HepG2 (cell line): ENCODE measurements at places on chromosomes 7 and 10. TPM values are rescaled to one million over a fixed set of nuclear protein-coding genes. Genes with fewer than 3 reads are reported as not detected.

ZP3 gene
- total RNA-seq: not detected in 2 replicates

MYL10 gene
- not detected in 2 replicates for total RNA-seq

- H3K4me3 ChIP-seq: no peak overlapping the region
- no peak overlapping the region for H3K27ac ChIP-seq
- no peaks in the 10 kb centered on the region for H3K27me3 ChIP-seq
- no peak for DNase-seq
- H3K36me3 ChIP-seq: no peaks in the 10 kb centered on the region
Observed at GRCh38 chr7:12683678-12684585, 3.5 kb upstream of the ARL4A start.

- no peaks in the 10 kb centered on the region for H3K36me3 ChIP-seq
- H3K27ac ChIP-seq: no peak overlapping the region
Observed at GRCh38 chr7:19269301-19269700, 124.1 kb upstream of the FERD3L start.

DNA sequence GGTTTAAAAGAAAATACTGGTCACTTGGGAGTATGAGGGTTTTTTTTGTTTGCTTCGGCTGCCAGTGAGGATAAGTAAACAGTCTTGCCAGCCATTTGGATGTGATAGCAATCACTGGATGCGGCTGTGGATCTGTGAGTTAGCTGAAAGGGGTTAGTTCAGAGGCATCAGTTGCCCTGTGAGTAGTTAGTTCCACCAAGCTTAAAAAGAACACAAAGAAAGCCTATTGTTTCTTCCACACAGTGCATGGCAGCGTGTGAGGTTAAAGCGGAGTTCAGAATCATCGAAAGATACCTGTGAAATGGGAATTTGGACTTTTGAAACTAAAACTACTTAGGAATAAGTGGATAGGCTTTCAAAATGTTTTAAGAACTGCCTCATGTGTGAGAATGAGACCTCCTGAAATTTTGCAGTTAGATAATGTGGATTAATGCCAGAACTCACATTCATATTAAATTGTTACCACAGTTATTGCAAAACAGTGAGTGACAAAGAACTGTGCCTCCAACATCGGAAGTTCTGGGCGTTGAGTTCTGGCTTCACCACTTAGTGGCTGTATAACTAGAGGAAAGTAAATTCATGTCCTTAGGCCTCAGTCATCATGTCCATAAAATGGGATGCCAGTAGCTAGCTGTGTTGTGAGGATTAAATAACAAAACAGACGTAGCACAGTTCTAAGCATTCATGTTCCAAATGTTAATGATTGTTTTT lies 31.3 kb downstream of the KIAA1217 start:
- no peaks in the 10 kb centered on the region for H3K36me3 ChIP-seq
- H3K27ac ChIP-seq: no peak overlapping the region
- H3K4me3 ChIP-seq: no peak overlapping the region
- DNase-seq: peak; percentile 39
- H3K27me3 ChIP-seq: no peaks in the 10 kb centered on the region
- H3K4me1 ChIP-seq: peaks cover 32% of the 10 kb centered on the region

DNA sequence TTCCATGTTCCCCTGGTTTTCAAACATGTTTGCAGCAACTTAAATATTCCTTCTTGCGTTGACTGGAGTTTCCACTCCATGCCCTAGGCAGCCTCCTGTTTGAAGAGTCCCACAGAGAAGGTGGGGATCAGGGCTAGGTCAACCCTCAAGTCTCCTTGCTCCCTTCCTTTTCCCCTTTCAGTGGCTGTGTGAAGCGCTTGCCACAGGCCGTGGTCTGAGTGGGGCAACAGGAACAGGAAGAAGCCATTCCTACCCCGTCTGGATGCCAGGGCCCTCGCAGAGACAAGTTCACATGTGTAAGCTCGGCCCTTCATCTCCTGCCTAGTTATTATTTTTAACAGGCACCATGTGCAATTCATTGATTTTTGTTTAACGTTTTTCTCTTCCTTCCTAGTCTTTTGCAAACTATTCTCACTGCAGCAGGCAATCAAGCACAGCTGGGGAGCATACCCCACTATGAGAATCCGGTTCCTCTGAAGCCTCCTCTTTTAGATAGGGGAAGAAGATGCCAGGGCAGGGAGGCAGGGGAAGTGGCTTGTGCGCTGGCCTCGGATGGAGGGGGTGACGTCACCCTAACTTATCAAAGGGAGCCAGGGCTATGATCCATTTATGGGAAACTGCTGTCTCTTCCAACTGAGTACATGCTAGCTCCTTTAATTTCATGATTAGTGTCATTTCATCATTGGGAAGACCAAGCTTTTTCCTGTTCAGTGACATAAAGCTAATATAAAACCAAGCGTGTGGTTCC lies 64.2 kb downstream of the PRLHR start:
- no peak overlapping the region for H3K4me3 ChIP-seq
- H3K4me1 ChIP-seq: no peaks in the 10 kb centered on the region
- no peaks in the 10 kb centered on the region for H3K36me3 ChIP-seq
- H3K27ac ChIP-seq: no peak overlapping the region
- no peak for DNase-seq
- H3K27me3 ChIP-seq: peaks cover 1% of the 10 kb centered on the region; the same call in 1 of the 2 replicates

CRYGN gene
- total RNA-seq: not detected in 2 replicates

GRCh38 chr10:111290649-111291048 lies 213.8 kb downstream of the ADRA2A start:
- no peaks in the 10 kb centered on the region for H3K27me3 ChIP-seq
- no peaks in the 10 kb centered on the region for H3K4me1 ChIP-seq
- H3K27ac ChIP-seq: no peak overlapping the region
- DNase-seq: no peak
- H3K4me3 ChIP-seq: no peak overlapping the region

POM121C gene
- total RNA-seq: 7.3 and 14.0 TPM in 2 replicates

DNA sequence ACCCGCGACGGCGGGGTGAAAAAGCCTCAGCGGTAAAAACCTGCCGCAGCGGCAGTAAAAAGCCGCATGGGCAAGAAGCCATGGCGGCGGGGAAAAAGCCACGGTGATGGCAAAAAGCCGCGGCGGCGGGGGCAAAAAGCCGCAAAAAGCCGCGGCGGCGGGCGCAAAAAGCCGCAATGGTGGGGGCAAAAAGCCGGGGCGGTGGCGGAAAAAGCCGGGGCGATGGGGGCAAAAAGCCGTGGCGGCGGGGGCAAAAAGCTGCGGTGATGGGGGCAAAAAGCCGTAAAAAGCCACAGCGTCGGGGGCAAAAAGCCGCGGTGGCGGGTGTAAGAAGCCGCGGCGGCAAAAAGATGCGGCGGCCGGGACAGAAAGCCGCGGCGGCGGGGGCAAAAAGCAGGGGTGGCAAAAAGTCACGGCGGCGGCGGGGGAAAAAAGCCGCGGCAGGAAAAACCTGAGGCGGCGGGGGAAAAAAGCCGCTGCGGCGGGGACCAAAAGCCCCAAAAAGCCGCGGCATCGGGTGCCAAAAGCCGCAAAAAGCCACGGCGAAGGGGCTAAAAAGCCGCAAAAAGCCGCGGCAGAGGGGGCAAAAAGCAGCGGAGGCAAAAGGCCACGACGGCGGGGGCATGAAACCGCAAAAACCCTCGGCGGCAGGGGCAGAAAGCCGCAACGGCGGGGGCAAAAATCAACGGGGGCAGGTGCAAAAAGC lies 488.5 kb downstream of the ZNF33B start:
- no peak overlapping the region for H3K4me3 ChIP-seq
- H3K4me1 ChIP-seq: no peaks in the 10 kb centered on the region
- no peaks in the 10 kb centered on the region for H3K36me3 ChIP-seq
- no peaks in the 10 kb centered on the region for H3K27me3 ChIP-seq
- no peak overlapping the region for H3K27ac ChIP-seq

- no peaks in the 10 kb centered on the region for H3K4me1 ChIP-seq
- H3K27me3 ChIP-seq: peaks cover 3% of the 10 kb centered on the region; the same call in 1 of the 2 replicates
- no peaks in the 10 kb centered on the region for H3K36me3 ChIP-seq
- no peak overlapping the region for H3K4me3 ChIP-seq
- no peak for DNase-seq
Observed at GRCh38 chr7:55271661-55272060, 93.5 kb upstream of the LANCL2 start.

SEPHS1 gene
- total RNA-seq: 61.5 and 76.0 TPM in 2 replicates

- H3K36me3 ChIP-seq: peaks cover 22% of the 10 kb centered on the region
- no peak overlapping the region for H3K27ac ChIP-seq
- no peak overlapping the region for H3K4me3 ChIP-seq
- H3K27me3 ChIP-seq: no peaks in the 10 kb centered on the region
Observed at GRCh38 chr10:60877061-60877776, 66.8 kb downstream of the RHOBTB1 start.

TMEM176B gene
- not detected in 2 replicates for total RNA-seq

- no peak for DNase-seq
- H3K36me3 ChIP-seq: no peaks in the 10 kb centered on the region
- H3K27ac ChIP-seq: no peak overlapping the region
- peaks cover 95% of the 10 kb centered on the region for H3K27me3 ChIP-seq
- peaks cover 49% of the 10 kb centered on the region for H3K4me1 ChIP-seq
Observed at GRCh38 chr7:157018997-157019608, 8.6 kb upstream of the MNX1 start.

- no peaks in the 10 kb centered on the region for H3K4me1 ChIP-seq
- DNase-seq: no peak
- no peaks in the 10 kb centered on the region for H3K36me3 ChIP-seq
Observed at GRCh38 chr10:124515244-124515970, 53.8 kb downstream of the LHPP start.

GRCh38 chr7:4531236-4531635 lies 150.9 kb upstream of the FOXK1 start:
- H3K36me3 ChIP-seq: no peaks in the 10 kb centered on the region
- H3K4me1 ChIP-seq: no peaks in the 10 kb centered on the region
- H3K27me3 ChIP-seq: no peaks in the 10 kb centered on the region
- no peak for DNase-seq
- no peak overlapping the region for H3K27ac ChIP-seq

KCNH2 gene
- 0.11 TPM in 1 of 2 replicates, not detected in the other for total RNA-seq

DNA sequence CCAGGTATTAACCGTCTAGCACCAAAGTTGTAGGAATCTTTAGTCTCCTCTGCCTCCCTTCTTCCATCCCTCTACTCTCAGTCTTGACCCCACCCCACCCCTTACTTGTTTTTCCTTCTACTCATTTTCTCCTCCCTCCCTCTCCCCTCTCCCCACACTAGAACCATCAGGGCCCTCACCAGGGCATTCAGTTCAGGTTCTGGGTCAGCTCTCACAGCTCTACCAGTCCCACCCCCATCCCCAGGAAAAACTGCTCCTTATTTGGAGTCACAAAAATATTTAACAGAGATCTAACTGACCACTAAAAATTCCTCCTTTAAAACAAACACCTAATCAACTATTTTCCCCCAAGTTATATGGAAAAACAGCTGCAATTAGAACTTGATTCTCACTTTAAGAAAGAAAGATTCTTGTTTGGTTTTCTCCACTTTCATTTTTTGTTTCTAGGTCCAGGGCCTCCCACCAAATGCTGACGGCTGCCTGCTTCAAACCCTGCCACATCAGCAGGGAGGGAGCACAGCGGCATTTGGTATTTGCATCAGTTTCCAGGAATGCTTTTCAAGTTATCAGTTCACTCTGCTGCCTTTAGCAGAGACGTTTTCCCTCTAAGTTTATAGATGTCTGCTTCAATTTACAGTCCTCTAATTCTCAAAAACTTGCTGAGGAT lies 2.8 kb upstream of the COL1A2 start:
- no peaks in the 10 kb centered on the region for H3K4me1 ChIP-seq
- no peaks in the 10 kb centered on the region for H3K27me3 ChIP-seq
- H3K27ac ChIP-seq: no peak overlapping the region
- H3K36me3 ChIP-seq: no peaks in the 10 kb centered on the region
